Fibroblast of skin of left biceps (primary cell): ENCODE measurements at places on chromosomes 1 and 21.

DNA sequence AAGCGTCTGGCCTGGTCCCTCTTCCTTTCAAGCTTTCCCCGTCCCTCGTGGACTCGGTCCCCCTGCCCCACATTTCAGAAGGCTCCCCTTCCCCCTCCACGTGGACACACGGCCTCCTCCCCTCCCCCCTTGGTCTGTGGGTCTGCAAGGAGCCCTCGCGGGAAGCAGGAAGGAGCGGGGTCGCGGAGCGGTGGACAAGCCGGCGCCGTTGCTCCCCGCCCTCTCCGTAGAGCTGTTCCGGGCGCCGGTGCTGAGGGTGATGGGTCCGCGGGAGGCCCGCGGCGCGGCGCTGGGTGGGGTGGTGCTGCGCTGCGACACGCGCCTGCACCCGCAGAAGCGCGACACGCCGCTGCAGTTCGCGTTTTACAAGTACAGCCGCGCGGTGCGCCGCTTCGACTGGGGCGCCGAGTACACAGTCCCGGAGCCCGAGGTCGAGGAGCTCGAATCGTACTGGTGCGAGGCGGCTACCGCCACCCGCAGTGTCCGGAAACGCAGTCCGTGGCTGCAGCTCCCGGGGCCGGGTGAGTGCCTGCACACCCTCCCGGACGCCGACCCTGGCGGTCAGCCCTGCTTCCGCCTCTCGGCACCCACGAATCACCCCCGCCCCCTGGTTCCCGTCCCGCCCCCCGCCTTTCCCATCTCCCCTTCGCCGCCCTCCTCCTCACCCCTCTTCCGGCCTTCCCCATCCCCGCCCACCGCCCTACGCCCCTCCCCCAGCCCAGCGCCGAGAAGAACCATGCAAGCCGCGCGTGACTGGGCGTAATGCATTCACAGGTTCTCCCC is 5.3 kb downstream of the FCRLB start:
- no peak for DNase-seq

- peak; percentile 18 for DNase-seq
These were observed 55.7 kb upstream of the ETV3 start for GRCh38 chr1:157193702-157194391.

DNA sequence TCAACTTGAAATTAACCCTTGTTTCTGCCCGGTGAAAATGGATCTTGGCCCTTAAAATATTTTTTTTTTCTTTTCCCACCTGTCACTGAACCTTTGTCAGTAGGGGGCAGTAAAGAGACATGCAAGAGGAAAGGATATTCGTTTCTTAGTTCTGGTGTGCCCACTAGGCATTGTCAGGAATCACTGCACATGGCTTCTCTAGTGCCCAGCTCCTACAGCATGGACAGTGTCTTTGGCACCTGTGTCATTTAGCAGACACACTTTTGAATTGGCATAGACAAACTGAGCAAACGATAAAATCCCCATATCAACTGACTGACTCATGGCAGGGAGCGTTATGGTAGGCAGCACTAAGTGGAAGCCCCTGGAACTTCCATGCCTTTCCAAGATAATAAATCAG is 1048.1 kb downstream of the BRINP3 start:
- peak; percentile 6 for DNase-seq

DNA sequence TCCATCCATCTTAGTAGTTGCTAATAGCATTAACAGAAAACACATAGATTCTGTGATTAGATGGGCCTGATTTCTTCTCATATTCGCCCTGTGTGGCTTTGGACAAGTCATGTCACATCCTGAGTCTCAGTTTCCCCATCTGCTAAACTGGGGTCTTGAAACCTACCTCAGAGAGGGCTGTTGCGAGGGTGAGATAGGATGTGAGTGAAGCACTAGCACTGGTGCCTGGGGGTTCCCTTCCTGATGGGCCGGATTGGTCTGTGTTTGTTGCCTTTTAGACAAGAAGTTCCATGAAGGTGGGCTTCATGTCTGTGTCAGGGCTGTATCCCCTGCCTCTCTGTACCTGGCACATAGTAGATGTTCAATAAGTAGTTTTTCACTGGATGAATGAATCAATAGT is 3.5 kb upstream of the MAN1C1 start:
- DNase-seq, result no peak

- DNase-seq, result no peak
These were observed 94.8 kb upstream of the TMPRSS15 start for GRCh38 chr21:18498431-18498830.

DNA sequence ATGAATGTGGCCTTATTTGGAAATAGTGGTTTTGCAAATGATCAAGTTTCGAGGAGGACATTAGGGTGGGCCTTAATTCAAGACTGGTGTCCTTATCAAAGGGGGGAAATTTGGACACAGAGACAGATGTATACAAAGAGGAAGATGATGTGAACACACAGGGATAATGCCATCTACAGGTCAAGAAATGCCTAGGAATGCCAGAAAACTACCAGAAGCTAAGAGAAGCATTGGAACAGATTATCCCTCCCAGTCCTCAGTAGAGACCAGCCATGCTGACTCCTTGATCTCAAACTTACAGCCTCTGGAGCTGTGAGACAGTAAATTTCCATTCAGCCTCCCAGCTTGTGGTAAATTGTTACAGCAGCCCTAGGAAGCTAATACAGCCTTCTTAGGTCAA is 151.4 kb downstream of the PTGER3 start:
- DNase-seq, result no peak

DNA sequence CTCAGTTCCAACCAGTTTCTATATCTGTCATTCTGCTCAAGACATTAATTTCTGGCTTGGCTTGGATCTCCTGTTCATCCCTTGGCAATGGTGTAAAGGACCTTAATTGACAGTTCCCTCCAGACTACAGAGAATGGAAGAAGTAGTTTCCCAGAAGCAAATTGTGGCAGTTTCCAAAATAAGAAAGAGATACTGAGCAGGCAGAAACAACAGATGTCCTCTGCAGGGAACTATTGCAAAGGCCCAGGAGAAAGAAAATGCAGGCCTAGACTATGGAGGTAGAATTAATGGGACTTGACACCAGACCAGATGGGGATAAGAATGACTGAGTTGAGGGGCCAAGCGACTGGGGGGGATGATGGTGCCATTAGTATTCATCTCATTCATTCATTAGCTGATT is 6.1 kb upstream of the AK2 start:
- no peak for DNase-seq

GRCh38 chr1:223785808-223786207 is 59.9 kb downstream of the TP53BP2 start:
- no peak for DNase-seq

DNA sequence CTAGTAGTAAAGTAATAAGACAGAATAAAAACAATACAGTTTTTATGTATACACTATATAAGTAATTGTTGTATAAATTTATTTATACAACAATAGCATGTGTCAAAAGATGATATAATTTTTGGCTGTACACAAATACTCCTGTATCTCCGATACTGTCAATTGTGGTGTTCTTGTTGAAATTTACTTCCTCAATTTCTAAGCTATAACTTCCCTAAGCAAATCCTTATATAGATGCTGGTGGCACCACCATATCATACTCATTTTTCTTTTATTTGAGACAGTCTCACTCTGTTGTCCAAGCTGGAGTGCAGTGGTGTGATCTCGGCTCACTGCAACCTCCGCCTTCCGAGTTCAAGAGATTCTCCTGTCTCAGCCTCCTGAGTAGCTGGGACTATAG is 141.0 kb upstream of the HP1BP3 start:
- DNase-seq, result no peak

- DNase-seq, result no peak
These were observed 1.8 kb downstream of the KPRP start for GRCh38 chr1:152759453-152760173.

- DNase-seq, result no peak
These were observed 1.3 kb downstream of the PLD5 start for GRCh38 chr1:242522996-242523718.

- no peak for DNase-seq
These were observed 66.5 kb upstream of the GADD45A start for GRCh38 chr1:67618285-67619018.

GRCh38 chr1:226226601-226227000 is 3.1 kb downstream of the MIXL1 start:
- DNase-seq, result no peak

GRCh38 chr1:157597959-157598667 is at the start of gene FCRL4:
FCRL4 (minus strand) TSS chr1:157598085; CDS start chr1:157597944, 141 bp downstream.
- DNase-seq, result no peak

- no peak for DNase-seq
These were observed 160.5 kb downstream of the LTN1 start for GRCh38 chr21:28832013-28832714.

DNA sequence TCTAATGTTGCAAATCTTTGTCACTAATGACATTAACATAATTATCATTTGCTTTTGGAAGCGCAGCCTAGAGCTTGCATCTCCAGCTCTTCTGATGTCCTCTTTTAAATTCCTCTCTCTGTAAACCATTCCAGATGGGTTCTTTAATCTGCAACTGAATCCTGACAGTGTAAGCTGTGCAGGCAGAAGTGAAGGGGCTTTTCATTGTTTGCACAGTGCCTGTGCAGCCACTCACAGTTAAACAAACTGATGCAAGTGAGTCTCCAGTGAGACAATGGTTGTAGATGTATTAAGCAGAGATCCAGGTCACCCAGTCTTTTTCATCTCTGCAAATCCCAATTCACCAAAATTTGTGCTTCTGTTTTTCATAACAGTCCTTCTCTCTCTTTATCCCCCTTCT is 22.5 kb upstream of the FCRL5 start:
- DNase-seq, result no peak

DNA sequence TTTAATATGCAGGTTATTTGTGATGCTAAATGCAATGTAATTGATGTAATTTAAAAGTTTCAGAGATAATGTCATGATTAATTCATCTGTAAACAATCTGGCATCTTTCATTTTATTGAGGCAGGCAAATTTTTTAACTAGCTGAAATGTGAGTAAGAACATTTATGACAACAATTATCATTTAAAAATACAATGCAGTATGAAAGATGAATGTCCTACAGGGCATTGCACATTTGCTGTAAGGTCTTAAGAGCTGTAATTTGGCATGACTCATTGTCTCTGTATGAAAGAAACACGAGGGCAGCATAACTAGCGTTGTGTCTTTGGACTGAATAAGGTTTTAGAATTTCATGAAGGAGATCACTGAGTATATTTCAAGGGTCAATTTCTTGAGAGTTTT is 642.8 kb downstream of the PLA2G4A start:
- no peak for DNase-seq

DNA sequence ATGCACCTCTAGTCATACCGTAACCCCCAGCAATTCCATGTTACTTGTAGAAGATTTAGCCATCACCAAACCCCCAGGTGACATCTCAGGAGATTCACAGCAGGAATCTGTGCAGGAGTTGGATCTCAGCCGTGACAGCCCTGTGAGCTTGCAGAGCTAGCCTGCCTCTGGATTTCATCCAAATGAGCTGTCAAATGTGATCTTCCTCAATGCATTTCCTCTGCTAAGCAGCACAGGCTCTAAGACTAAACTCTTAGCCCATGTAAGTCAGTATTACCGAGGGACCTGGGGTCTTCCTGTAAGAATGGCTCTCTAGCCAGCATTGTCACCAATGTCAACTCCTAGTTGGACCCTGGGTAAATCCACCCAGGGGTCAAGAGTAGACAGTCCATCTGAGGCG is 41.7 kb downstream of the UMODL1 start:
- peak; percentile 23 for DNase-seq

GRCh38 chr1:89670711-89671110 is 37.8 kb downstream of the LRRC8C start:
- no peak for DNase-seq

DNA sequence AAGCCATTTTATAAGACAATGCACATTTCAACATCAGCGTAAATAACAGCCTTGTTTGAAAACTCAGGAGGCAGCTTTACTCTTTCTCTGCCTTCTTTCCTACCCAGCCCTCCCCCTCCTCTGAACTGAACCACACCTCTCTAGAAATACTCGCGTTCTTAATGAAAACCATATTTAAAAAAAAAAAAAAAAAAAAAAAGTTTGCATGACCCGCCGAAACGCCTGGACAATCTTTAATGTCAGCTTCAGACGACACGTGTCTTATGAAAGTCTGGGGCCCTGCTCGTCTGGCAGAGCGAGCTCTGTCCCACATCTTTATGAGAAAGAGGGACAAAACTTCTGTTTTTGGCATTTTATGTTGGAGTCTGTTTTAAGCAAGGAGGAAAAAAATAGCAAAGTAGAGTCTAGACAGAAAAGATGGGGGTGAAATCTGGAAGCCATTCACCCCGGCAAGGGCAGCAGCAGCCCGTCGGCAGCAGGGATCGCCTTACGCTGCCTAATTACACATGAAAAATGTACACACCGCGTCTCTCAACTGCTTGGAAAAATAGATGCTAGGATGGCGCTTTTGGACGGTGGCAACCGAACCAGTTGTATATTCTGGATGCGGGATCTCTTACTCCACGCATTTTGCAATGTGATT is 130.4 kb upstream of the ETS2 start:
- no peak for DNase-seq

DNA sequence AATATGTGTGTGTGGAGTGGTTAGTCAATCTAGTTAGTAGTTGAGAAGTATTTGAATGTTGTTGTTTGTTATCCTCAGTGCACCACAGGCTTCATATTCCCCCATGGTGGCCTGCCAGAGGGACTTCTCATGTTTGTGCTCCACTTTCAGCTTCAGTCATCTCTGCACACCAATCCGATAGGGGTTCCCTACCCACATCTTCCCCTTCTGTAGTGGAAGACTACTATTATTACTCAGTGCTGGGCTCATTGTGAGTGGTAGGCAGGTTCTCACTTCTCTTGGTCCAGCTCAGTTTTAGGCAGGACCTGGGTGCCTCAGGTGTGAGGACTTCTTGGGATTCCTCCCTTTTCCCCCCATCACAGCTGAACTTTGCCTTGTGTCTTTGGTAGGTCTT is 14.2 kb downstream of the MT1HL1 start:
- DNase-seq, result no peak

GRCh38 chr1:12409681-12410080 is 179.9 kb downstream of the VPS13D start:
- no peak for DNase-seq

- peak; percentile 70 for DNase-seq
These were observed 192.5 kb upstream of the ZRANB2 start for GRCh38 chr1:71273334-71273733.

DNA sequence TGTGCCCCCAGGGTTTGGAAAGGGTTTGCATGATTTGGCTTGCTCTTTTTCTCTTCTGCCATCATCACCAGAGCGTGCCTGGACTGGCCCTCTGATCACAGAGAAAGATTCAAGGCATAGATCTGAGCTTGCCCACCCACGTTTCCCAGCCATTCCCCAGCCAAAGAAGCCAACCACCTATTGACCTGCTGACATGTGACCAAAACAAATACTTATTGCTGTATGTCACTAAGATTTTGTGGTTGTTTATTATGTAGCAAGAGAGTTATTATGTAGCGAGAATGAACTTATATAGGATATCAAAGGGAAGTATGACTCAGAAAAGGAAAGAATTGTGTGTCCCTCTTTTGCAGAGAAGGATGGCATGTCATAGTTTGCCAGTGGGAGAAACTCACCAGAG is 59.9 kb downstream of the UBE2U start:
- DNase-seq, result no peak

DNA sequence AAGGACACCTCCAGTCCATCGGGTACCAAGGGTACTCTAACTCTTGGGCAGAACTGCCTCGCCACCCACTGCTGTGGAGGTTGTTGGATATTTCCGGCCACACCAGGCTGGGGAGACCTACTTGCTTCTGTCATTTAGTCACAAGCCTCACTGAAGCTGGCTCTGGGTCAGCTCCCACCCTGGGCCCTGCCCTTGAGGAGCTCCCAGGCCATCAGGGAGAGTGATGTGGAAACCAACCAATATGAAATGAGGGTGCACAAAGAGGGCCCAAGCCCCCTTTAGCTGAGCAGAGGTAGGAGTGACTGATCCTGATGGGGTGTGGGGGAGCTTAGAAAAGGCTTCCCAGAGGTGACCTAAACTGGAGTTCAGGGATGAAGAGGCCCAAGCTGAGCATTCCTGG is 19.6 kb downstream of the PARS2 start:
- DNase-seq, result no peak
